RPMI7951 (cell line): ENCODE measurements at places on chromosomes 6 and 20.
A peak's percentile ranks its signal among the peaks of the same experiment; 100 is the strongest.

GRCh38 chr6:22765015-22765414, 195.6 kb downstream of the HDGFL1 start:
- peak; percentile 34 for DNase-seq

- no peak for DNase-seq
Observed at GRCh38 chr20:16001286-16001685, 572.0 kb downstream of the KIF16B start.

GRCh38 chr20:41848180-41848579, 230.0 kb upstream of the CHD6 start:
- DNase-seq = no peak

DNA sequence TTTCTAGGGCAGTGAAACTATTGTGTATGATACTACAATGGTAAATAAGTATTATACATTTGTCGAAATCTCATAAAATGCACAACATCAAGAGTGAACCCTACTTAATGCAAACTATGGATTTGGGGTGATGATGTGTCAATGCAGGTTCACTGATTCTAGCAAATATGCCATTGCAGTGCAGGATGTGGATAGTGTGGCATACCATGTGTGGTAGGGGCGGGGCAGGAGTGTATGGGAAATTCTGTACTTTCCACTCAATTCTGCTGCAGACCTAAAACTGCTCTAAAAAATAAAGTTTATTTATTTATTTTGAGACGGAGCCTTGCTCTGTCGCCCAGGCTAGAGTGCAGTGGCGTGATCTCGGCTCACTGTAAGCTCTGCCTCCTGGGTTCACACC, 44.3 kb downstream of the ABHD12 start:
- no peak for DNase-seq

GRCh38 chr20:58078741-58079522, 149.5 kb downstream of the ANKRD60 start:
- peak; percentile 95 for DNase-seq

GRCh38 chr6:107728564-107728897, 95.6 kb downstream of the SCML4 start:
- no peak for DNase-seq

DNA sequence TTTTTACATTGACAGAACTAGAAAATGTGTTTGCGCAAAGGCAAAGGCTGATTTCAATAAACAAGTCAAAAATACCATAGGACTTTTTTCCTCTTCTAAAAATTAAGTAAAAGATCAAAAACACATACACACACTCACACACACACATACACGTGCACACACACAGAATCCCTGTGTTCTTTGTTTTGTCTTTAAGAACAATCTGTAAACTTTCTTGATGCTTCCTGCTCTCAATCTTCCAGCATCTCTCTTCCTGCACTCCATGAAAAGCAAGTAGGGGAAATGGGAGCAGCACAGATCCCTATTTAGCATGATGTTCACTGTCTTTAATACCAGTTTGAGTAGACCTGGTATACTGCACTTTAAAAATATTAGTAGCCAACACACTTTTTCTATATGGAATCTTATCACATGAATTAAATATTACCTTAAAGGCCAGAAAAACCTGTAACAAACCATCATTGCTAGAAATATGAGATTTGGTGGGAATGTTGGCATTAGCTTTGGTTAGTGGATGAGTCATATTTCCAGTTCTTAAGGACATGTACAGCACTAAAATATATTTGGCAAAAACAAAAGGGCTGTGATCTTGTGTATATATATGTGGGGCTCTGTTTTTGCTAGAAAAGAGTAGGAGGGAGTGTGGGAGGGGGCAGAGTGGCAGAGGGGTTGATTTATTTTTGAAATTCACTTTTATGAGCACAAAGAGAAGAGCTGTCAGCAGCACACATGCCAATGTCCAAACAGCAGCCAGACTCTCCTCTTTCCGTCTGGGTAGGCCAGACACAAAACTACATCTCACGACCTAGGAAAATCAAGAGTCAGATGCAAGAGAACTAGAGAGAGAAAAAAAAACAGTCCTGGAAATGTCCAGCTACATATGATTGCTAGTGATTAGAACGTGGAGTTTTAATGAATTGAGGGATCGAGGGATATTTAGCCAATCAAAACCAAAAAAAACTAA, 4.6 kb downstream of the PTPRK start:
- peak; percentile 58 for DNase-seq

GRCh38 chr6:40298207-40298606, 289.0 kb downstream of the LRFN2 start:
- no peak for DNase-seq
